Activated CD4-positive, alpha-beta T cell treated with anti-CD3 and anti-CD28 coated beads, Interleukin-2, amount 50 U/mL, for 4 hours (primary cell): ENCODE measurements at places on chromosomes 3 and 15.

GRCh38 chr3:195282961-195283360, 12.0 kb upstream of the XXYLT1 start:
- no peak for DNase-seq

DNA sequence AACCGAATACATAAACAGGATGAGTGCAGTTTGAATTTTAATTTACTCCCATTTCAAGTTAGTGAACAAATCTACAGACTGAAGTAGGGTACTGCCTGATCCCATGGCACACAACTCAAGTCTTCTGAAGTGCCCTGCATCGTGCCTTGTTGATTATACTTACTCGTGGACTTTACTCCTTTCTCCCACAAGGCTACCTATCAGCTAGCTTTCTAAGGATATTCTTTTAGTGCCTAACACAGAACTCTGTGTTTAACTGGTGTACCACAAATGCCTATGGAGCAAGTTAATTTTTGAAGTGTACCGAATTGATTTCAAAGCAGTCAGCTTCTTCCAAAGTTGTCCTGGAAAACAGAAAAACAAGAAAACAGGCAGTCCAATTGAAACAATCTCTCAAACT, 119.8 kb downstream of the TNIK start:
- DNase-seq = no peak

GRCh38 chr3:31924610-31925270, 56.3 kb downstream of the OSBPL10 start:
- no peak for DNase-seq

DNA sequence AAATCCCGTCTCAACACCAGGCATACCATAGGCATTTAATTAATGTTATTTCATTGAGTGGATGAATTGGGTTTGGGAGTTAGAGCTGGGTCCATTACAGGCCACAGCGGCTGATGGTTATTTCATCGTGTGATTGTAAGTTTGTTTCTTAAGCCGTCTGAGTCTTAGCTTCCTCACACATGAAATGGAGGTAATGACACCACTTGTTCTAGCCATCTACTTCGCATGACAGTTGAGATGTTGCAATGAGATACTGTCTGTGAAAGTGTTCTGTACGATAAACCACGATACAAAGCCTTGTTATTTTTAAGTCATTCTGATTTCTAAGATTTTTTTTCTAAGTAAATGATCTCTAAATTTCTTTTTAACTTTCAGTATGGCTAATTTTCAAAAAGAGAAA, 8.6 kb upstream of the TP63 start:
- DNase-seq = no peak

GRCh38 chr15:49148727-49149126, 6.7 kb downstream of the COPS2 start:
- no peak for DNase-seq

DNA sequence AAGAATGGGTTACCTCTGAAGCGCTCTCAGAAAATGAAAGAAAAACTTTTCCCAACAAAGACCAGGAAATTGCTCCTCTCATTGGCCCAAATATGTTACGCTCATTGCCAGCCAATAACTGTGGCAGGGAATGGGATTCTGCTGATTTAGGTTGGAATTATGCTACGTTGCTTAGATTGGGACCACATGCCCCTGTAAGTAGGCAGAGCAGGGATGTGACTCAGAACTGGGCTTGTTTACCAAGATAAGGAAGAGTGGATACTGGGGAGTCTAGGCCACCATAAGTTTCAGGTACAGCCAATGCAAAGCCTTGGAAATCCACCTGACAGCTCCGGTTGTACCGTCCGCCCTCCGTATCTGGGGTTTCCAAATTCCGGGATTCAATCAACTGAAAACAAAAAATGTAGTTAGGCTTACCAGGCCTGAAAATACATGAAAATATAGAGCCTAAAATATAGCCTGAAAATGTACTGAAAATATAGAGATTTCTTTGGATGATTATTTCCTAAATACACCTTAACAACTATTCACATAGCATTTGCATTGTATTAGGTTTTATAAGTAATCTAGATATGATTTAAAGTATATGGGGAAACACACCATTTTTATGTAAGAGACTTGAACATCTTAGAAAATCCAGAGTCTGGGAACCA, 1.5 kb upstream of the TCF12 start:
- DNase-seq = no peak

- no peak for DNase-seq
Measured at GRCh38 chr3:156299569-156299968, 179.2 kb downstream of the KCNAB1 start.

DNA sequence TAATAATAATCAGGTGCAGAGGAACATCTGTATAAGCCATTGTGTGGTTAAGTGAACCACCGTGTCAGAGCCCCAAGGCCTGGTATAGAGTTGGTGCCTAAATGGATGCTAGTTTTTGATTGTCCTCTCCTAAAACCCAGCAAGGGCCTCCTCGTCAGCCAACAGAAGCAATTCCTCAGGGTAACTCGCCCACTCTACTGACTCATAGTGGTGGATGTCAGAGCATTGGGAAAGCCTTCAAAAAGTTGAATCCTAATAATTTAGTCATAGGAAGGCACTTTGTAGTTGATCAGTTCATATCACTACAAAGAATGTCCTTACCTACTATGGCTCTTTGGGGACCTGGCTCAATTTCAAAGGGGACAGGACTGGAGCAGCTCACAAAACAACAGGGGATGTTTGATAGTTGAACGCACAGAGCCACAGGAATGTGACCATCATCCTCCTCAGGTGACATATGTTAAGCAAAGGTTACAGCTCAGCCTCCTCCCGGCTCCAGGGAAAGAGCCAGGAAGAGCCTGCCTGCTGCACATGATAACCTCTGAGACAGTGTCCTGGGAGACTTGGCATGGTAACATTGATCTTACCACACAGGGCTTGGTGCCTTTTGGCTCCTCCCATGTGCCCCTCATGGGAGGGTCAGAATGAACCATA, 338.7 kb downstream of the CLSTN2 start:
- DNase-seq = no peak

DNA sequence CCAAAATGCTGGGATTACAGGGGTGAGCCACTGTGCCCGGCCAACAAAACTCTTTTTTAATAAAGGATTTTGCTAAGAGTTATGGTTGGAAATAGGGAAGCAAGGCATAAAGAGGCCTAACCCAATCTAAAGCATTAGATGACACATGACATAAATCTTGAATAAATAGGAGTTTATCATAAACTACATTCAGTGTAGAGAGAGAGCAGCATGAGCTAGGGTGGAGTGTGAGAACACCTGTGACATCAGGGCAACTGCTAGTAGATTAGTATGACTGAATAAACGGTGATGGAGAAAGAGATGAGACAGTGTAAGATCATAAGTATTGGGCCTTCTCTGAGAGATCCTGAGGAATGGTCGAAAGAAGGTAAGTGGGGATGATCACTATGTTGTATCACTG, 63.7 kb downstream of the DPPA2 start:
- no peak for DNase-seq

- no peak for DNase-seq
Measured at GRCh38 chr3:57797701-57798487, 41.8 kb downstream of the SLMAP start.

DNA sequence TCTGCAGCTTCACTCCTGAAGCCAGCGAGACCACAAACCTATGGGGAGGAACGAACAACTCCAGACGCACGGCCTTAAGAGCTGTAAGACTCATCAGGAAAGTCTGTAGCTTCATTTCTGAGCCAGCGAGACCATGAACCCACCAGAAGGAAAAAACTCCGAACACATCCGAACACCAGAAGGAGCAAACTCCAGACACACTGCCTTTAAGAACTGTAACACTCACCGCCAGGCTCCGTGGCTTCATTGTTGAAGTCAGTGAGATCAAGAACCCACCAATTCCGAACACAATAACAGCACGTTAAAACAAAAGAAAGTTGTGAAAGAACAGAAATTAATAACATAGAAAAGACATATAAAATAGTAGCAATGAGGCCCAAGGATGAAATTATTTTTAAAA, 300.5 kb upstream of the MDFIC2 start:
- no peak for DNase-seq

DNA sequence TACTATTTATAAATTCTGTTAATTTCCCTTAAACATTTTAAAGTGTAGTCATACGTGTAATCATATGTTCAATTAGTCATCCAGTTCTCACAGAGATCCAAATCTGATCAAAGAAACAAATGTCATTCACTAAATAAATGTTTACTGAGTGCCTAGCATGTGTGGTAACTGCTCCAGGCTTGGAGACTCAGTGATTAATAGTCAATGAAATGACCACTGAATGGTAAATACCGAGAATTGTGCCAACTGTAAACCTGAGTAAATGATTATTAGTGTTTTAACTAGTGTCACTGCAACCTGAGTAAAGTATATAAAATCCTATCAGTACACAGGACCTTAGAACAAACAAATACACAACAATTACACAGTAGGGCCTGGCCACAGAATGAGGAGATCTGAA, 52.3 kb downstream of the SH3GL3 start:
- DNase-seq = no peak

- no peak for DNase-seq
Measured at GRCh38 chr15:59549301-59550185, 62.0 kb upstream of the GCNT3 start.

DNA sequence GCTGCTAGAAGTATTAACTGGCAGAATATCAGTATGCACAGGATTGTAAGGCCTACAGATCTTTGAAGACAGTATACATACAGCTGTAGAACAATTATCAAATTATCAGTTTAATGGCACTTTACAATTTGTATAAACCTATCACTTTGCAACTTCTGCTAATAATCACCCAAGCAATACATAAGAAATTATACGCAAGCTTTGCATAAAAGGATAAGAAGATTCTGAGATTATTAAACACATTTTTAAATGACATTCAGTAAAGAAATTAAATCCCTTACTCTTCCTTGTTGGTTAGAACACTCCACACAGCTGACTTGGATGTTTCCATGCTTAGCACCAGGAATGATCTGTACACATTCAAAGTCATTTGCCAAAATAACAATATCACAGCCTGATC, 46.8 kb downstream of the DMXL2 start:
- DNase-seq = no peak

DNA sequence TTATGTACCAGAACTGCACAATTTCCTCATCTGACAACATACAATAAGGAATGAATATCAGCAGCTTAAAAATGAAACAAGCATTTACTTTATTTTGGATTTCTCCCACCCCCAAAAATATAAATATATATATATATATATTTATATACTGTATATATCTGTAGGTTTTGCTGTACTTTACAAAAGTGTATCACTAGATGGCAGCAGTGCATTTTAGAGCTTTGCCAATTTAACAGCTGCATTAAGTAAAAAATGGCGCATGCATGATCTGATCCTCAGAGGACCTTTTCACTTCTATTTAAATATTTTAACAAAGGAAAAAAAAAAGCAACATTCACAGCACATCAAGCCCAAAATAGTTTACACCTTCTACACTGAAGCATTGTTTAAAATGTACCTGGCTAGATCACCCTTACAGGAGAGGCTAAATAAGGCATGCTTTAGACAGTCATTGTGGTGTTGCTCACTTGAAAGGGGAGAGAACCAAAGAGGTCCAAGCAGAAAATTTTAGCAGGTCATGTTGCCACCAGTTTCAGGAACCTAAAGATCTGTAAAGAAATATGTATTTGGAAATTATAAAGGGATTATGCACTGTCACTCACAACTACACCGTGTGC, 72.6 kb downstream of the NPTN start:
- DNase-seq = no peak

DNA sequence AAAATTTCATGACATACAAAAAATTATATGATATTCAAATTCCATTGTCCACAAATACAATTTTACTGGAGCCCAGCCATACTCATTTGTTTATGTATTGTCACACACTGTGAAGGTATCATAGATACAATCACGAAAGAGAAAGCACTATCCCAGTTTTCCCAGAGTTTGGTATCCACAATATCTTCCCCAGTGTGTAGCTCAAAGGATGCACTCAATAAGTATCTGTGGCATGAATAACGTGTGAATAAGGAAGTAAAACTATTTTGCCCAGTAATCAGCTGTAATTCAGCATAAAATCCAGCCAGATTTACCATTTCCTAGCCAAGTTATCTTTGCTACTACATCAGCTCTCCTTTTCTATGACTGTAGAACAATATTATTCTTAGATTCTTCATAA, 131.3 kb upstream of the KCNMB2 start:
- no peak for DNase-seq

DNA sequence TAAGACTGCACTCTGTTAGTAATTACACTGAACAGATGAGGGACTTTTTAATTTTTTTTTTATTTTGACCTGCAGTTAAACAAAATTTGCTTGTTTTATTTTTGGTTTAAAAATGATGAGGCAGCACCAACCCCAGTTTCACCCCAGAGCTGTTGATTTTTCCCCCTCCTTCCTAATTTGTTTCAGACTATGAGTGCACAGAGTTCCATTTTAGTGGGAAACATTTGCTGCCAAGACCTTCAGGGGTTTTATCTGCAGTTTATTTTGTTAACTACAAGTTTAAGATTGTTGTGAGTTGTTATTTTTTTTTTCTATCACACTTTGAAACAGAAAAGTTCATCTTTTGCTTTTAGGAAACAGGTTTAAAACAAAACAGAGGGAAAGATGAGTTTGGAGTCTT, 455.9 kb upstream of the NR2F2 start:
- DNase-seq = no peak

GRCh38 chr15:82122746-82123400, 77.1 kb upstream of the MEX3B start:
- no peak for DNase-seq

DNA sequence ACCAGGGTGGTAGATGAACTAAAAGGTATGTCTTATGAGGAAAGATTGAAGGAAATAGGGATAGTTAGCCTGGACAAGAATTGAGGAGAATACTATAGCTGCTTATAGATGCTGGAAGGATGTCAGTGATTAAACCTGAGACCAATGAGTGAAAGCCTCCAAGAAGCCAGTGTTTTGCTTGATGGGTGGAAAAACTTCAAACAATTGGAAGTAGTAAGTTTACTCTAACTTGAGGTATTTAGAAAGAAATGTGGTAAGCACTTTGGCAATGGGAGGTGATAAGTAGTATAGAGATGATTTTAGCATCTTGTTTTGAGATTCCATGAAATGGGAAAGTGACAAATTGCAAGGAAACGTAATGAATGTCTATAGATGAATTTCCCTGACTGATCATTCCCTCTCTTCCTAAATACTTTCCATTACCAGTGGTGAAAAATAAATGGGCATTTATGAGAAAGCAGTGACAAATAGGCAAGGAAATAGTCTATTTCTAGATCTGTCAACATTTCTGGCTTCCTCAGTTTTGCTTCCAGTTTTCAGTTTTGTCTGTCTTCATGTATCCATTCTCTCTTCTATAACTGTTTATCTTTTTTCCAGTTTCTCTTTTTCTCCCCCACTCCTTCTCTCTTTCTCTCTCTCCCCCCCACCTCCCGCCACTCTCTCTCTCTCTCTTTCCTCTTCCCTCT, 19.2 kb downstream of the SLC15A2 start:
- DNase-seq = no peak

DNA sequence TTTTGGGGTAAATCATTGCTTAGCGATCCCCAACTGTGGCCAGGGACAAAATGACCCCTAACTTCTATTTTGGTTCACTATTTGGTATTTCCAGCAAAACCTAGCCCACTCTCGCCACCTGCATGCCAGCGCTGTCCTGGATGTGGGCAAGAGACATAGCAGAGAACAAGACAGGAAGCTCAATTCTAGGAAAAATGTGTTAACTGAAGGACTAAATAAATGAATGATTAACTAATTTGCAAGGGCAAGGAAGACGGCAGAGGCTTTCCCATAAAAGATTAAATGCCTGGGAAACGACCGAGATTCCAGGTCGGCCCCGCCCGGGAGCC, 408 bp downstream of the NICN1 start:
- no peak for DNase-seq

- DNase-seq = no peak
Measured at GRCh38 chr3:30520699-30521098, 85.7 kb upstream of the TGFBR2 start.

- DNase-seq = no peak
Measured at GRCh38 chr3:183797996-183798395, 27.4 kb downstream of the MAP6D1 start.

GRCh38 chr3:63338351-63338750, 60.2 kb downstream of the SYNPR start:
- DNase-seq = no peak
